Activated CD8-positive, alpha-beta memory T cell treated with anti-CD3 and anti-CD28 coated beads, Interleukin-2, amount 10 ng/mL, durations not matched to agents 7 days and 5 days (primary cell): ENCODE measurements at places on chromosomes 13 and 19.

DNA sequence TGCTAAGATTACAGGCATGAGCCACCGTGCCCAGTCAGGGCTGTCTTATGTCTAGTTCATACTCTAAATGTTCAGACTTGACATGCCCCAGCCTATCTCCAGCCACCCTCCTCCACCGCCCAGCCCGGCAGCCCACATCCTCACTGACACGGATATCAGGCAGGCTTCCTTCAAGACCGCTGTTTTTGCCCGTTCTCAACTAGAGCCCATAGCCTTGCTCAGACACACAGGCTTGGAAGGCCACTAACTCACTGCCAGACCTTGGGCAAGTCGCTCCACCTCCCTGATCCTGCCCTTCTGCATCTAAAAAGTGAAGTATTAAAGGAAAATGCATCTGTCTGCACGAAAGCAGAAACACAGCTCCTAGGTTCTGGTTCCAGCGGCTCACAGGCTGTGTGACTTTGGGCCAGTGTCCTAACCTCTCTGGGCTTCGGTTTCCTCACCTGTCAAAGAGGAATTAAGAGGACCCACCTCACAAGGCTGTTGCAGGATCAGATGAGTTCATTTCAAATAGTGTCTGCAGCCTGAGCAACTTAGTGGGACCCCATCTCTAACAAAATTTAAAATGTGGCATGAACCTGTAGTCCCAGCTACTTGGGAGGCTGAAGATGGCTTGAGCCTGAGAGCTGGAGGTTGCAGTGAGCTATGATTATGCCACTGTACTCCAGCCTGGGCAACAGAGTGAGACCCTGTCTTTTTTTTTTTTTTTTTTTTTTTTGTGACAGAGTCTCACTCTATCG, 14.5 kb upstream of the CERS4 start:
- H3K36me3 ChIP-seq = no peaks in the 10 kb centered on the region
- peak overlapping the region; percentile 72 for H3K4me3 ChIP-seq

- no peaks in the 10 kb centered on the region for H3K27me3 ChIP-seq
- H3K36me3 ChIP-seq = peaks cover 14% of the 10 kb centered on the region
- peak overlapping the region; percentile 87 for H3K27ac ChIP-seq
- no peak for DNase-seq
- H3K4me1 ChIP-seq = peaks cover 19% of the 10 kb centered on the region
- H3K4me3 ChIP-seq = peak overlapping the region; percentile 79
Observed at GRCh38 chr19:29810504-29810871, 1.3 kb upstream of the CCNE1 start.

- H3K4me1 ChIP-seq = no peaks in the 10 kb centered on the region
- no peaks in the 10 kb centered on the region for H3K27me3 ChIP-seq
- no peak for DNase-seq
- H3K27ac ChIP-seq = no peak overlapping the region
- no peaks in the 10 kb centered on the region for H3K36me3 ChIP-seq
Observed at GRCh38 chr13:31538067-31539042, 201.0 kb upstream of the RXFP2 start.

GRCh38 chr19:39046037-39046821, 13.9 kb upstream of the FBXO27 start:
- no peaks in the 10 kb centered on the region for H3K36me3 ChIP-seq
- H3K4me3 ChIP-seq = no peak overlapping the region
- H3K27me3 ChIP-seq = peaks cover 10% of the 10 kb centered on the region
- no peak for DNase-seq

DNA sequence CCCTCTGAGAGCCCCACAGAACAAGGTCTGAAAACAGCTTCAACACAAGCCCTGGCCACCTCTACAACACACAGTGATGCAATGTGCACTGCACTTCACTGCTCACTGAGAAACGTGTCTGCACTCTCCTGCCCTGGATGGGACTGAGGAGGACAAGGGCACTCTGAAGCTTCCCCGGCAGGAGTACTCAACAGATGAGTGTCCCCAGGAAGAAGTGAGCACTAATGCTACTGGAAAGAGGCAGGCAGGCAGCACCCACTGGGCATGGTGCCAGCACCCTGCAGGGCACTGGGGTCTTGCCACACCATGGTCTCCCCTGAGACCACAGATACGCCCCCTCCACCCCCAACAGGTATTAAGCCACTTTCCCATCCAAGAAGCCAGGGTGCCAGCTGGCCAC, 17.7 kb upstream of the SLC35E1 start:
- H3K27ac ChIP-seq = peak overlapping the region; percentile 94
- no peak for DNase-seq
- no peak overlapping the region for H3K4me3 ChIP-seq

DNA sequence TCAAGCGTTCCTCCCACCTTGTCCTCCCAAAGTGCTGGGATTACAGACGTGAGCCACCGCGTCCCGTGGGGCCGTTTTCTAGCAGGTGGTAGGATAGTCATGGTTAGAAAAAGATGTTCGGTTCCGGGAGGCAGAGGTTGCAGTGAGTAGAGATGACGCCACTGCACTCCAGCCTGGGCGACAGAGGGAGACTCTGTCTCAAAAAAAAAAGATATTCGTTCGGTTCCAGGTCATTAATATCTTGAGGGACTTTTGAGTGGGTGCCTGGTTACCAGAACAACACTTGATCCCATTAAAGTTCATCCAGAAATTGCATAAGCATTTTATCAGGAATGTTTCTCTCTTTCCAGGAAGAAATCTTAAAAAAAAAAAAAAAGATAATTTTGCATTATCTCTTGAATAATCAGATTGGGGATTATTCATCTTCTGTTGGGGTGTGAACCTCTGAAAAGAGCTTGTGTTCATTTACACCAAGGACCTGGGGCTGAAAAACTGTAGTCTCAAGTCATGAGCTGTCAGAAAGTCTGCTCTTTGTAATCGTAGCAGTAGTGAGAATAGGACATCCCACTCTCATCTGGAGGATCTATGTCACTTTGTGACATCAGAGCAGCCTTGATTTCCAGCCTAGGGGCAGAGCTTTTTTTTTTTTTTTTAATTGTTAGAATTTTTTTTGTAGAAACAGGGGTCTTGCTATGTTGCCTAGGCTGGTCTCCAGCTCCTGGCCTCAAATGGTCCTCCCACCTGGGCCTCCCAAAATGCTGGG, 1.0 kb upstream of the ETHE1 start:
- H3K4me1 ChIP-seq = peaks cover 31% of the 10 kb centered on the region
- DNase-seq = no peak
- no peaks in the 10 kb centered on the region for H3K27me3 ChIP-seq
- peaks cover 4% of the 10 kb centered on the region for H3K36me3 ChIP-seq
